ENCODE measurements at places on chromosomes 7 and 10.

GRCh38 chr10:97726636-97727178 lies 10.2 kb upstream of the ZFYVE27 start:
- no peak for DNase-seq

- no peak for DNase-seq
Observed at GRCh38 chr10:1359626-1359955, 303.4 kb downstream of the WDR37 start.

GRCh38 chr7:157633465-157634185 lies 296.8 kb downstream of the DNAJB6 start:
- DNase-seq: no peak

- DNase-seq: no peak
Observed at GRCh38 chr7:132402096-132402495, 174.2 kb downstream of the PLXNA4 start.

DNA sequence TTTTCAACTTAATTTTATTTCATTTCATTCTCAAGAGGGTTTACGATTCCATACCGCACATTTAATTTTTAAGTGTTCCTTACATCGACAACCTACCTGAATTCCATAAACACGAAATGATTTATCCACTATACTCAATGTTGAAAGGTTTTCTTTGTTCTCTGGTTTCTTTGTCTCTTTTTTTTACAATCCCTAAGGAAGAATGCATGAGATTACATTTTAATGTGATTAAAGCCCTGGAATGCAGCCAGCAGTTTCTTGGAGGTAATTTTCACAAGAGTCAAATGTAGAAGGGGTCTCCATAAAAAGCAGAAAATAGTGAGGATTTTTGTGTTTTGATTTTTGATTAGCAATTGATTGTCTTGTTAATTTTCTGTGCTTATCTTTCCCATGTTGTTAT lies 59.2 kb upstream of the ADCY1 start:
- no peak for DNase-seq

GRCh38 chr7:115153176-115153575 lies 231.3 kb downstream of the MDFIC start:
- no peak for DNase-seq

DNA sequence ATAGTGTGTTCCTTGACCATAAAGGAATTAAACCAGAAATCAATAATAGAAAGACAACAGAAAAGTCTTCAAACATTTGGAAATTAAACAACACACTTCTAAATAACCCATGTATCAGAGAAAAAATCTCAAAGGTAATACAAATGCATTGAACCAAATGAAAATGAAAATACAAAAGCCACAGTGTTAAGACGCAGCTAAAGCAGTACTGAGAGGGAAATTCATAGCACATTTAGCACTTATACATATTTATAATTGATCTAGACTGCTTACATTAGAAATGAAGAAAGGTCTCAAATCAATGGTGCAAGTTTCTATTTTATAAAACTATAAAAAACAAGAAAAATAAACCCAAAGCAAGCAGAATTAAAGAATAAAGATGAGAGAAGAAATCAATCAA lies 306.1 kb downstream of the ADARB2 start:
- DNase-seq: no peak

DNA sequence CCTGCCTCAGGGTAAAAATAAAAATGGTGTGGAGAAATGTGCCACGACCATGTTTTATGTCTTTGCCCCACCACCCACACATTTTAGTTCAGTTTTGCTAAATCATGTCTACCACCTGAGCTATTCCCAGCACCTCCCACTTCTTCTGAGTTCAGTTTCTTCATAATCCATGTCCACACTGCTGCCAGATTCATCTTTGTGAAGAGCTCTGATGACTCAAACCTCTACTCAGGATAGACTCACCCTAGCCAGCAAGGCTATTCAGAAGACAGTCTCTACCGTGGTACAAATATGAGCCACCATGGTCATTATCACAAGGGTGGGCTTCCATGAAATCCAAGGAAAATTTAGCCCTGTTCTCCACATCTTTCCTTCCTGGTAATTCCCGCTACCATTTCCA lies 231.1 kb upstream of the PRKCQ start:
- DNase-seq: no peak

DNA sequence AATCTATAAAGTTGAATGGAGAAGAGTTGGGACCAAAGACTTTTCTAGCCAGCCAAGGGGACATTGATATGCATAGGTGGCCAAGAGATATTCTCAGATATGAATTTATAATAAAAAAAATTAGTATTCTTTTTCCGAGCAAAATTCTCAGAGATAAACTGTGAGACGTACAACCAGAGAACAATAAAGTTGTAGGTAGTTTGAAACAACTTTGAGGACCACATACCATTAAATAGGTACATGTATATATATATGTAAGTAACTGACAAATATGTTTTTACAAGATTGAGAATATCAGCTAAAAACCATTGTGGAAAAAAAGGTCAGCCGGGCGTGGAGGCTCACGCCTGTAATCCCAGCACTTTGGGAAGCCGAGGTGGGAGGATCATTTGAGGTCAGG lies 56.5 kb downstream of the EXOC4 start:
- no peak for DNase-seq

GRCh38 chr7:156157409-156158012 lies 345.2 kb upstream of the SHH start:
- DNase-seq: no peak

- no peak for DNase-seq
Observed at GRCh38 chr10:77348751-77349150, 288.9 kb downstream of the KCNMA1 start.

GRCh38 chr7:90749262-90749661 lies 153.1 kb downstream of the CDK14 start:
- DNase-seq: no peak

DNA sequence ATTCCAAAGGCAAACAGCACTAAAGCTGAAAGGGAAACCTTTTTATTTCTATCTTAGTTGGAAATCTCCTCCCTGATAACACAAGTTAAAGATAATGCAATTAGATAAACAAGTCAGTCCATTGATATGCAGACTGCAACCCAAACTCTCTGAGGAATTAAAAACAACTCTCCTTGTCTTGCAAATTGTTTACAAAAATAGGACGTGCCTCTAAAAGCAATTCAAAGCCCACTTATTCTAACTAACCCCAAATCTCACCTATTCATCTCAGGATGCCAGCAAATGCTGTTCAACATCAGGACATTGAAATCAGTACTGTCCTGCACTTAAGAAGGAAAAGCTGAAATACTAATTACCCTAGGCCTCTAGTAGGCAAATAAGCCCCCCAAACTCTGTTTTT lies 12.8 kb downstream of the SHTN1 start:
- no peak for DNase-seq

- no peak for DNase-seq
Observed at GRCh38 chr7:117667456-117667855, 187.6 kb downstream of the CFTR start.
